Stimulated activated CD4-positive, alpha-beta T cell treated with anti-CD3 and anti-CD28 coated beads, TNF-alpha, amount 100 ng/mL, for 24 hours (primary cell): ENCODE measurements at places on chromosomes 3 and 15.

DNA sequence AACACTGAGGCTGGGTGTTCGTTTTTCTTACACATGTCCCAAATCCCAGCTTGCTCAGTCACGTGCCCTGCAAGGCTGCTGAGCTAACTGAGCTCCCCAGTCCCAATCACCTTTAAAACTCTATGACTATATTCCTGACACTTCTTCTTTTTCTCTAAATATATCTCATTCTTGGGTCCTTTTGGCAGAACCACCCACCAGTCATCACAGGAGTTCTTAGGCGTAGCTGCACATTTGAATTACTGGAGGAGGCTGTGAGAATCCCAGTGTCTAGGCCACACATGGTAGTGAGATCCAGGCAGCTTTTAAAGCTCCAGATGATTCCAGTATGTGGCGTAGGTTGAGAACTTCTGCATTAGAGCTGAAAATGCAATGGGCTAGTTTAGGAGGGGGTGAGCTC lies 66.3 kb downstream of the ST8SIA2 start:
- no peak for DNase-seq

GRCh38 chr3:149850787-149851584 lies 38.0 kb downstream of the RNF13 start:
- no peak for DNase-seq

DNA sequence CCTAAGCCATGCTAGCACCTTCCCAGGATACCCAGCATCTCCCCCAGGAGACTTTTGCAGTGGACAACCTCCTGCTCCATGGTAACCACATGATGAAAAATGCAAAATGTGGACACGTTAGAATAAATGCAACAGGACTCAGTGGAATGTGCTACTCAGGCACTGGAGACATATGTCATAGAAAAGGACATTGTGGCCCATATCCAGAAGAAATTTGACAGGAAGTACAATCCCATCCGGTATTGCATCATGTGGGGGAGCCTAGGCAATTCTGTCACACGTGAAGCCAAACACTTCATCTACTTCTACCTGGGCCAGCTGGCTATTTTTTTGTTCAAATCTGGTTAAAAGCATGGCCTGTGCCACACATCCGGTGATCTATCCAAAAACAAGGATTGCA lies 227.2 kb upstream of the GPR149 start:
- DNase-seq, result no peak

- no peak for DNase-seq
Observed at GRCh38 chr3:20073683-20074082, 33.4 kb downstream of the KAT2B start.
